ENCODE measurements at places on chromosomes 6 and 20. TPM values are rescaled to one million over a fixed set of nuclear protein-coding genes. Genes with fewer than 3 reads are reported as not detected.

PAQR8 gene
- total RNA-seq, result 3.2 TPM

HDGFL1 gene
- not detected for total RNA-seq

RIMS4 gene
- total RNA-seq, result 2.9 TPM

PAK5 gene
- total RNA-seq, result not detected

SAMD5 gene
- total RNA-seq, result 12.4 TPM

PKIB gene
- 0.89 TPM for total RNA-seq

FAM209B gene
- total RNA-seq, result not detected

CYP24A1 gene
- total RNA-seq, result not detected

PRRT1 gene
- not detected for total RNA-seq

SULF2 gene
- 0.20 TPM for total RNA-seq
